HEK293T (cell line): ENCODE measurements at places on chromosomes 6 and 20.

DNA sequence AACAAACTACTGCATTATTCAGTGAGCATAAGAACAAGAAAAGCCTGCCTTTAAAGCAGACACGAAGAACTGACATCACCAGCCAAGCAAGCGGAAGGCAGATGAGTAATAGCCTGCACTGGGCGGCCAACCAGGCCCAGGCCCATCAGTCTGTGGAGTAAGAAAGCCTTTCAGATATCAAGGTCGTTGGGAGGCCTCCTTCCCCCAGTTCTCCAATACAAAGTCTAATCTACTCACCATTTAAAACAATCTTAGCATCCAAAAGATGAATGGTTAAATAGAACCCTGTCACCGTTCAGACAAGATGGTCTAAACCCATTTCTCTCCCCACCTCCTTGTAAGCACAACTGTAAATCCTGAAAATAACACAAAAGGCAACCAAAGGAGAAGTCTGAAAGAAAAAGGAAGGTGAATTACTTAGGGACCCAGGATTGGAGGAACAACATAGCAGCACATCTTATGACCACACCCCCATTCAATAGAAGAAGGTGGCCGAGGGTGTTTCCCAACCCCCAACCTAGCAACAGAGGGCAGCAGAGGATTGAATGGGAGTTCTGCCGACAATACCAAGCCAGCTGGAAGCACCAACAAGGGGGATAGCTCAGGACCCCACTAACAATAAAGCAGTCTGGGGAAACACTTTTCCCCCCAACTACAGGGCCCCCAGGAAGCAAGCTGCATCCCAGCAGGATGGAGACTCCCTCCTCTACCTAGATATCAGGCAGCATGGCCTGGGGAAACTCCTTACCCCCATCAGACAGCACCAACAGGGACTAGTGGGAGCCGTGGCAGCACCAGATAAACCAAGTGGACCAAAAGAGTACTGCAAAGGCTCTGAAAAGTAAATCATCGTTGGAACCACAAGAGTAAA lies 67.9 kb downstream of the ZHX3 start:
- DNase-seq = peak; percentile 49

GRCh38 chr20:18287546-18287914 lies 797 bp upstream of the ZNF133 start:
- DNase-seq = no peak

- no peak for DNase-seq
Observed at GRCh38 chr6:69988458-69989126, 122.2 kb downstream of the COL19A1 start.

- DNase-seq = no peak
Observed at GRCh38 chr20:7996898-7997297, 22.7 kb downstream of the TMX4 start.

GRCh38 chr6:158408552-158409130 lies 96.4 kb downstream of the TULP4 start:
- DNase-seq = no peak

DNA sequence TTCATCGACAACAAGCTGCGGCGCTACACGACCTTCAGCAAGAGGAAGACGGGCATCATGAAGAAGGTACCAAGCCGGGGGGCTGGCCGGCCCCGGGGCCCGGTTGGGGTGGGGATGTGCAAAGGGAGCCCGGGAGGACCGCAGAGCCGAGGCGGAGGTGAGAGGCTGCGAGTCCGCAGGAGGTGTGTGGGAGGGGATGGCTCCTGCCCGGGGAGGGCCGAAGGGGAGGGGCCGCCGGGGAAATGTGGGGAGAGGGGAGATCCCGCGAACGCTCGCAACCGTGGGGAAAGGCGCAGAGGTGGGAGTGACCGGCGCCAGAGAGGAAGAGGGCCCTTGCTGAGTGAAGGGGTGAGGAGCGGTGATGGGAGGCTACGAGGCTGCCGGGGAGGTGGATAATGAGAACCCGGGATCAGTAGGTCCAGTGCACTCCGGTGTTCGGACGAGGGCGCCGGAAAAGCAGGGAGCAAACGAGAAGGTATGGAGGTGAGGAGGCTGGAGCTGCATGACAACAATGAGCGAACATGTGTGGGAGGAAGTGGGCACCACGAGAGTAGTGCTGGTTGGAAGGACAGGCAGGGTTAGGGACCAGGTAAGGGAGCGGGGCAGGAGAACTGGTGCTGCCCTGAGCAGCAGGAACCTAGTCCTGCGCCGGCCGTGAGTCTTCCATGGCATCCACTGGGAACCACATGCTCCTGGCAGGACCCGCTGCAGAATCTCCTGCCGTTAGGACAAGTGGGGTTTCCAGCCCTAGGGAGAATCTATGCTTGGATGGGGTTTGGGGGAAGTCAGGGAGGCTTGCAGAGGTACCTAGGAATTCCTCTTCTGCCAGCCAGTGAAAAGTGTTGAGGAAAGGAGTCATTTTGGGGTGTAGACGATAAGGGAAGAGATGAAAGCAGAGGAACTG lies 1.3 kb downstream of the SRF start:
- DNase-seq = peak; percentile 40

- DNase-seq = no peak
Observed at GRCh38 chr6:119142041-119142440, 63.6 kb upstream of the FAM184A start.

DNA sequence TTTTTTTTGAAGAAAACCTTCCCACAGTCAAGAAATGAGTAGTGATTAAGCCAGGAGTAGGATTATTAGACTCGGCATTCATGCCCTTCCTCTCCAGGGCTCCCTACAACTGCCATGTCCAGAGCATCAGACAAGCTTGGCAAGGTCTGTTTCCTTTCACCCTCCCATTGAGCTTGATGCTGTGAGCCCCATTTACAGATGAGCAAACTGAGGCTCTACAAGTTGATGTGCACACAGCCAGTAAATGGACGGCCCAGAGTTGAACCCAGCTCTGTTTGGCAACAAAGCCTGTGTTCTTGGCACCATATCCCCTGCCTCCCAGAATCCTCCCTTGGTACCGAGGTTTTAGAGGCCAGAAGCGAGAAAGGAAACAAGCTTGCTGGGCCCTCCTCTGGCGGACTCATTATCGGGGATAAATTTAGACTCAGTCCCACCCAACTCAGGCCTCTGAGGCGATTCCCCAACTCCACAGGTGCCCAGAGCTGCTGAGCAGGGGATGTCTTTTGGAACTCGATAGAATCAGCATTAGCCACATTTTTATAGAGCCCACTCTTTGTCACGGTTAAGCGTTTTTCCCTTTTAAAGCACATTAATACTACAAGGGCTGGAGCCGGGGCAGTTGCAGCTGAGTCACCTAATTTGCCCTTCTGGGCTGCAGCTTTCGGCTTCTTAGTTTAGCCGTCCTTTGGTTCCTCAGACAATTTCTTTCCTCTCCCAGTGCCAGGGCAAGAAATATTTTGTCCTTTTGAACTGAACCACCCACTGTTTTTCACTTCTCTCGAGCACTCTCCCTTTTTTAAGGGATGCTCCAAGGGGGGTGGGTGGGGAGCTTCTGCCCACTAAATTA lies 23.0 kb upstream of the NFATC2 start:
- DNase-seq = no peak

GRCh38 chr6:125270380-125270779 lies 31.4 kb downstream of the HDDC2 start:
- DNase-seq = no peak

DNA sequence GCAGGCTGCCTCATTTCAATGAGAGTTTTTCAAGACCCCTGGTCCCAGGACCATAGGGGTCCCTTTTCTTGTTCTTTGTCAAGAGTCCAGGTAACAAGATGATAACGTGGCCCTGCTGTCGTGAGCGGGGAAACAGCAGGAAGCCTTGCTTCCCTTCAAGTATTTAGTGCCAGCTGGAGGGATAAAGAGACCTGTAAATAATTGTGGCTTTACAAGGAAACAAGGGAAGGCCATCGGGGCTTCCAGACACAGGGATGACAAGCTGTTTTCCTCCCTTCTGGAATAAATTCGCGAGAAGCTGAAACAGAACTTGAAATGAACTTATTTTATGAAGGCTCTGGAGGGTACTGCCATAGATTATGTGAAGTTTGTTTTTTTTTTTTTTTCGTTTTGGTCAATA lies 163.2 kb downstream of the SYNDIG1 start:
- no peak for DNase-seq

- no peak for DNase-seq
Observed at GRCh38 chr20:35595456-35595855, 20.2 kb upstream of the SPAG4 start.

DNA sequence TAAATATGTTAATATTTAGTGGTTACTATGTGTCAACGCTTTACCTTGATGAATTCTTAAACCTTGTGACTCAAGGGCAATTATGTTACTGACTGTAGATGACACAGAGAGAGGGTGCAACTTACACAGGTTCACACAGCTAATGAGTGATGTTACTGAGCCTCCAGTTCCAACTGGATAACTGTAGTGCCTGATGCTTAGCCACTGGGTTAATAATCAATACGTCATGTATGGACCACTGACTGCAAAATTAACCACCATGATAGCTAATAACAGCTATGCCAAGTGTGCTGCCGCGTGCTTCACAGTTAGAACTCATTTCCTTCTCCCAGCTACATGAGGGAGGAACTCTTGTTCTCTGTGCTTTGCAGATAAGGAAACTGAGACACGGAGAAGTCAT lies 45.4 kb downstream of the SIRPA start:
- no peak for DNase-seq

GRCh38 chr6:41947581-41948220 lies 6.1 kb upstream of the CCND3 start:
- no peak for DNase-seq

- no peak for DNase-seq
Observed at GRCh38 chr6:104689551-104690205, 170.0 kb downstream of the HACE1 start.

GRCh38 chr6:11232770-11233626 lies 530 bp upstream of the NEDD9 start:
- DNase-seq = peak; percentile 12

- no peak for DNase-seq
Observed at GRCh38 chr6:129485746-129486145, 224.2 kb downstream of the ARHGAP18 start.
